ENCODE measurements at places on chromosomes 12 and 14.

GRCh38 chr14:79578470-79578869 is 632.8 kb downstream of the DIO2 start:
- no peak for DNase-seq

DNA sequence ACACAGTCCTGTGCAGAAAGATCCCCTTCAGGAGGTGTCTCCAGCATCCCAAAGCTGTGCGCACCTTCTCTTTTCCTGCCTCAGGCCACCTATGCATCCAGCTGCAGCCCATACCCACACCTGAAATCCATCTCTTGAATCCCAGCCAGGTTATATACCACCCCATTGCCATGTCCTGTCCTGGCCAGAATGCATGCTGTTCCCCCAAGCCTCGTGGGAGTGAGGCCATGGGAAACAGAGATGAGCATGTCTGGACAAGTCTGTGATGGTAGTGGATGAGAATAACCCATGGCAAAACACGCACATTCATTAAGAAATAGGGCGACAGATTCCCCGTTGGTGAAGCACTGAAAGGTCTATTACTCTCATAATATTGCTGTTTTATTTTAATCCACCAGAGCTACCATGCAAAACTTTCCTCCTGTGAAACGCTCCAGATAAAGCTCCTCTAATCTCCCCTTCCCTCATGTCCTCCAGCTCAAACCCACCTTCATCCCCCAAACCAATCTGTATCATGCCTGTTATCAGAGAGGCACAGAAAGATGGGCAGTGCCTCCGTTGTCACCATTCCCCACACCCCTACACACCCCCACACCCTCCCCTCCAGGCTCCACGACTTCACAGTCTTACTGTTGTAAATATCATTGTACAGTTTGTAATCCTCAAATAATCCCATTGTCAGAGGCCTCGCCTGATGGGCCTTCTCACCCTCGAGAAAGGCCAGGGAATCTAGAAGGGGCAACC is 97.5 kb upstream of the FKBP4 start:
- DNase-seq = no peak

- DNase-seq = peak; percentile 61
Observed at GRCh38 chr14:53714495-53715192, 242.0 kb downstream of the BMP4 start.

- no peak for DNase-seq
Observed at GRCh38 chr12:9404031-9404430, 195.8 kb upstream of the PZP start.

DNA sequence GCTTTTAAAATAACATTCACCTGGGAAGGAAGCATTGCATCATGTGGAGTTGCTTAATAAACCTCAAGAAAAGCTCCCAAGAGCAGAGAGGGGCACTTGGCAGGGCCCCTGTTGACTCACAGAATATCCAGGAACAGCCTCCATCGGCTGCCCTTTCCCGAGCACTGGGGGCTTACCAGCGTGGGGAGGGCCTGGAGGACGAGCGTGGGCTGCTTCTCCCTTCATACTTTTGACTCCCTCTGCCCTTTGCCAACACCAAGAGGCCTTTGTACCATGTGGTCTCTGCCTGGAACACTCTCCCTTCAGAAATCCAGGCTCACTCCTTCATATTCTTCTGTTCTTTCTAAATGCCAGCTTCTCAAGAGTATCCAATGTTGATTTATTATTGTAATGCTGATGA is 492.1 kb upstream of the TMEM132C start:
- DNase-seq = no peak

- DNase-seq = no peak
Observed at GRCh38 chr12:129750421-129750820, 153.4 kb downstream of the TMEM132D start.

DNA sequence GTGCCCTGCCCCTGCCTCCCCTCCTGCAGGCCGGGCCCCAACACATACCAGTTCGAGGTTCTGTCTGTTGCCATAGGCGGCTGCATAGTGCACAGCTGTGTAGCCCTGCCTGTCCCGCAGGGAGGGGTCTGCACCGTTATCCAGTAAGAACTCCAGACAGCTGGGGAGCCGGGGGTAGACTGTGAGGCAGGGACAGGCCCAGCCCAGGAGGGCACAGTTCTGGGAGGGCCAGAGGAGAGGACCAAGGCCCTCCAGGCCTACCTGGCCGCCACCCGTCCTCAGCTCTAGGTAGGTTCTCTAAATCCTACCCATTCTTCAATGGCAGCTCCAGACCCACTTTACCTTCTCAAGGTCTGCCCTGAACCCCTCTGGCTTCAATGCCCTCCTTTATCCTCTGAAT is 9.5 kb downstream of the ANKRD52 start:
- DNase-seq = no peak

GRCh38 chr12:10571141-10571540 is 42.3 kb downstream of the MAGOHB start:
- no peak for DNase-seq

DNA sequence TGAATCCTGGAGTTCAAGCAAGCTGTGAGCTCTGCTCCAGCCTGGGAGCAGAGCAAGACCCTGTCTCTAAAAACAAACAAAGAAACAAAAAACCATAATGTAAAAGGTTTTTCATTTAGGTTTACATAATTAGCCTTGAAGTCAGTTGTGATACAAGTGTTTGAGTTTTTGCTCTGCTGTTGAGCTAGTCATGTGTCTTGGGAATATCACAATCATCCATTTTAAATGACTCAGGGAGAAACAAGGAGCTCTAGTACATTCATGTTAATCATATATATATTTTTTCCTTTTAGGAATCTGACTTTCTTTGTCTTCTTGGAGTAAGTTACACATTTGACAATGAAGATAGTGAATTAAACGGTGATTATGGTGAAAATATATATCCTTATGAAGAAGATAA is 12.9 kb downstream of the MIA2 start:
- no peak for DNase-seq

DNA sequence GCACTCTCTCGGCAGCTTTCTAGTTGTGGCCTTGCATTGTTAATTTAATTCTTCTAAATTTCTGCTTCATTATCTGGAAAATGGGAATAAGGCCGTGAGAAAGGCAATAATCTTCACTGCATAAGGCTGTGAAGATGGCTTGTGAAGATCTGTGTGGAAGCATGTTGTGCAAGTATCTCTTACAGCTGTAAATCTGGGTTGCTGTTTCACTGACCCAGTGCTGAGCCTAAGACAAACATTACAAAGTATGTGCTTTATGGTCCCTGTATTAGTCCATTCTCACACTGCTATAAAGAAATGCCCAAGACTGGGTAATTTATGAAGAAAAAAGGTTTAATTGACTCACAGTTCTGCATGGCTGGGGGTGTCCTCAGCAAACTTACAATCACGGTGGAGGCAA is 101.0 kb upstream of the PTPRR start:
- DNase-seq = no peak

- DNase-seq = no peak
Observed at GRCh38 chr12:122382919-122383350, 39.5 kb downstream of the CLIP1 start.

GRCh38 chr12:32988982-32989381 is 92.4 kb upstream of the PKP2 start:
- DNase-seq = no peak

DNA sequence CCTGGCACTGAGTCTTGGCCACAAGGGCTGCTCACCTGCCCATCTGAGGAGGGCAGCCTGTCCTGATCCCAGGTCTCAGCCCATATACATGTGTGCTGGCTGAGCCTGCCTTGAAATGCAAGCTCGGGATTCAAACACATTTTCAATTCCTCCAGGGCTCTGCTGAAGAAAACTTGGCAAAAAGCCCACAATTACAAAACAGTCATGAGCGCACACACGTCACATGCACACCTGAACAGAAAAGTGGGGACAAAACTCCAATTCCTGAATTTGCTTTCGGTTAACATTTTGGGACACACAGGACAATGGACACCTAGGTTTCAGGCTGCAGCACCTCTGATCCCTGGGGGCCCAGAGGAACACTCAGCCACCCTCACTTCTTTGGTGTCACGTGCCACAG is 113.9 kb downstream of the RBM19 start:
- DNase-seq = no peak

DNA sequence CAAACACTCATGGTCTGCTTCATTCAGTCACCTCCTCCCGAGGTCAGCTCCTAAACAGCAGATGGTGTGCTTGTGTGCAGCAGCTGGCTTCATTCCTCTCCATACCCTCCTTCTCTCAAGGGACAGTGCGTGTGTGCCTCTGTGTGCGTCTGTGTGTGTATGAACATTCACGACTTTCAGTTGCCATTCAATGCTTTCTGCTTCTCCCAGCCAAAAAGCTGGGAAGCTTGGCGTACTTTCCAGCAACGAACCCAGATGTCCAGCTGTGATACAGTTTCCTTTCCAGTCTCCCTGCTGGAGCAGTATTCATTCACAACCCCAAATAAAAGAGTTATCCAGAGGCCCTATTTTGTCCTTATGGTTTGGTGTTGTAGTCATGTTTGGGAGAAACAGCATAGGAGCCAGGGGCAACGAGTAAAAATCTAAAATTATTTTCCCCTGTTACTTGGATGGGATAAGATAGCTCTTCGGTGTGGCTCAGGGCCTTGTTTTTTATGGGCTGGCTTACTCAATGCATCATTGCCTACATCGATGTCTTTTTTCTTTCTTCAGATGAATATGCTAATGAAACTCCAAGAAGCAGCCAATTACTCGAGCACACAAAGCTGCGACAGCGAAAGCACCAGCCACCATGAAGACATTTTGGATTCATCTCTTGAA is 379.3 kb downstream of the NAV3 start:
- DNase-seq = no peak

GRCh38 chr14:88005050-88005481 is at the start of gene GPR65:
Gene GPR65, plus strand, starts transcription at chr14:88005135. Its CDS starts 5,713 bp downstream, at chr14:88010848.
- DNase-seq = no peak

GRCh38 chr12:112847708-112848337 is 56.3 kb downstream of the RPH3A start:
- no peak for DNase-seq

GRCh38 chr14:55477680-55478079 is 37.3 kb upstream of the TBPL2 start:
- no peak for DNase-seq

GRCh38 chr14:70972107-70972976 is 65.1 kb downstream of the PCNX1 start:
- peak; percentile 79 for DNase-seq

DNA sequence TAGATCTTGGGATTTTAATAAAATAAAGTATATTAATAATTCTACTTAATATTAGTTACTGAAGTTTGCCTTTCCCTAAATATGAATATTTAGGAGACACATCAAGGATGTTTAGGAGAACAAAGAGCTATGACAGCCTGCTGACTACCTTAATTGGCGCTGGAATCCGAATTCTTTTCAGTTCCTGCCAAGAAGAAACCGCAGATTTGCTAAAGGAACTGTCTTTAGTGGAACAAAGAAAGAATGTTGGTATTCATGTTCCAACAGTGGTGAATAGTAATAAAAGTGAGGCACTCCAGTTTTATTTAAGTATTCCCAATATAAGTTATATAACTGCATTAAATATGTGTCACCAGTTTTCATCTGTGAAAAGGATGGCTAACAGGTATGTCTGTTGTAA is 54.5 kb downstream of the MIS18BP1 start:
- no peak for DNase-seq

DNA sequence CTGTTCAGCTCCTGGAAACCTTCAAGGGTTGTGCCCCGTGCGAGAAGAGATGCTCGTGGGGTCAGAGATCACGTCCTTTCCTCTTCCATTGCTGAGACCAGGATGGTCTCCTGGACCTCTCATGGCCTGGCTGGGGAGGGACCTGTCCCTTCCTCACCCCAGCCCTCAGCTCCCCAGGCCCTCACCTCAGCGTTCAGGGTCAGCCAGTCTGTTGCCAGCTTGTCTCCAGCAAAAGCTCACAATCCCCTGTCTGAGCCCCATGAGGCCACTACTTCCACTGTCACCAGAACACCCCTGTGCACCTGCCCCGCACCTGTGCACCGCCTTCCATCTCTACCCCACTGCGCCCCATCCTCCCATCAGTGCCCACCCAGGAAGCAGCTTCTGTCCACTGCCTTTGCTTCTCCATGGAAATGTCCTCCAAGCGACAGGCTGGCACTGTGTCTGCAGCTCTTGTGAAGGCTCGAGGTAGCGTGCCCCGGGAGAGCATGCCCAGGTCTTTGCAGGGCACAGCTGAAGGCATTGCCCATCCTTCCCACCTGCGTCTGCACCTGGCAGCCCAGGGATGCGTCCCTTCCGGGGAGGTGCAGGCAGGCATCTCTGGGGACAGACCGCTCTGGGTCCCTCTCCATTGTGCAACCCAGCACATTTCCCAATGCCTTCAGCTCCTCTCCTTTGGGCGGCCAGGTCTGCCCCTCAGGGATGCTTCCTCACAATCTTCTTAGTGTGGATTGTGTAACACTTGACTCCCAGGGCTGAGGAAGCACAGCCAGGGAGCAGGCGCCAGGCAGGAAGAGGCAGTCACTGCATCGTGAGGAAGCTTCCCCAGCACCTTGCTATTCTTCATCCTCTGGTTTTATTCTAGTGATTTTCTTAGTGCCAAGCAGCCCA is 179.6 kb downstream of the ADGRD1 start:
- DNase-seq = no peak

DNA sequence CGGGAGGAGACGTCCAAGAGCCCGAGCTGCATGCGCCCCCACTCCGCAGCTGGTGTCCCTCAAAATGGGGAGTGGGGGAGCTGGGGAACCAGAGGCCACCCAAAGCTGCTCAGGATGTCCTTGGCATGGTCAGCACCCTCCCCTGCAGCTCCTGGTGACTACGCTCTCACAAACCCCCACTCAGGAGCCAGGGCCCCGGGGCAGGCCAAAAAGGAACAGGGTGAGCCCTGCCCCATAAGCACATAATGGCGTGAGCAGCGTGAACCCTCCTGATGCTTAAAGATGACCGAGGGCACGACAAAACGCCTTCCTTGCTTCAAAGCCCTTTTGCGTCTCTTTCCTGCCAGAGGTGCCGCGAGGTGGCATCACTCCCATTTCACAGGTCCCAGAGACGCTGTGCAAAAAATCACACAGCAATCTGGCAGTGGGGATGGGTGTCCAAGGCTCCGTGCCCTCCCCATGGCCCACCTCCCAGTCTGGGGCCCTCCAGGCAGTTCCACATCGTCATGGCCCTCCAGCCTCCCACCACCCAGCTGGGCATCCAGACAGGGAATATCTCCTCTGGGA is 13.5 kb downstream of the NCOR2 start:
- no peak for DNase-seq

DNA sequence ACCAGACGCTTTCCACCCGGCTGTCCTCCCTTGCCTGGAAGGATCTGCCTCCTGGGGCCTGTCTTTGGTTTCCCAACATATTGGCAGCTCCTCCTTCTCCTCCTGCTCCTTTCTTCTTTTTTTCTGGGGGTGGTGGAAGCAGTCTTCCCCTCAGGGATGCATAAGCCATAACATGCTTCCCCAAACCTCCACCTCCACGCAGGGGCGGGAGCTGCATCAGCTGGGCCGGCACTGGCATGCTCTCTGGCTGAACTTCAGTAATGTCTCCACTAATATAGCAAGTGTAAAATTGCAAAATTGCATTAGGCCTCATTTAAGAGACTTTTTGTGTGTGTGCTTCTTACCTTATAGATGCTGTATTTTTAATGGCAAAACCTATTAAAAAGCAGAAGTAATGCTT is 58.6 kb downstream of the GLT1D1 start:
- no peak for DNase-seq

- DNase-seq = peak; percentile 35
Observed at GRCh38 chr12:56634242-56634836, 4.2 kb upstream of the BAZ2A start.

GRCh38 chr12:128682548-128683275 is 141.0 kb downstream of the SLC15A4 start:
- DNase-seq = no peak
